Activated effector memory CD4-positive, alpha-beta T cell treated with anti-CD3 and anti-CD28 coated beads, Interleukin-2, amount 50 U/mL, for 16 hours (primary cell): ENCODE measurements at places on chromosomes 6 and 20.

DNA sequence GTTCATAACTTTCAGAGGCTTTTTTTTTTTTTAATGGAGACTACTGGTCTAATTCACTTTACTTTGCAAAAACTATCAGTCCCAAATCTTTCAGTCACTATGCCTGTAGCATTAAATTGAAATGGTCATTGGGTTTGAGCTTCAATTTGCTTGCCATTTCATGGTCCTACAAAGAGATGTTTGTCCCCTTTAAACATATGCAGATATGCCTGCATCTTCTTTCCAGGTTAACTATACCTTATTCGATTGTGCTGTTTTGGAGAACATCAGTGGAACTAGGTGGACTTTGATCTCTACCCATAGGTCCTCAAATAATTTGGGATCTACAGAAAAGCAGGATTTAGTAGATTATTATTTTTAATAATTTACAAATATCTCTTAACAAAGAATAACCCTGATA, 4.6 kb downstream of the POU3F2 start:
- DNase-seq, result no peak

- no peak for DNase-seq
Measured at GRCh38 chr6:37779902-37780628, 39.5 kb upstream of the ZFAND3 start.

- DNase-seq, result no peak
Measured at GRCh38 chr6:15985379-15985959, 143.4 kb upstream of the MYLIP start.

DNA sequence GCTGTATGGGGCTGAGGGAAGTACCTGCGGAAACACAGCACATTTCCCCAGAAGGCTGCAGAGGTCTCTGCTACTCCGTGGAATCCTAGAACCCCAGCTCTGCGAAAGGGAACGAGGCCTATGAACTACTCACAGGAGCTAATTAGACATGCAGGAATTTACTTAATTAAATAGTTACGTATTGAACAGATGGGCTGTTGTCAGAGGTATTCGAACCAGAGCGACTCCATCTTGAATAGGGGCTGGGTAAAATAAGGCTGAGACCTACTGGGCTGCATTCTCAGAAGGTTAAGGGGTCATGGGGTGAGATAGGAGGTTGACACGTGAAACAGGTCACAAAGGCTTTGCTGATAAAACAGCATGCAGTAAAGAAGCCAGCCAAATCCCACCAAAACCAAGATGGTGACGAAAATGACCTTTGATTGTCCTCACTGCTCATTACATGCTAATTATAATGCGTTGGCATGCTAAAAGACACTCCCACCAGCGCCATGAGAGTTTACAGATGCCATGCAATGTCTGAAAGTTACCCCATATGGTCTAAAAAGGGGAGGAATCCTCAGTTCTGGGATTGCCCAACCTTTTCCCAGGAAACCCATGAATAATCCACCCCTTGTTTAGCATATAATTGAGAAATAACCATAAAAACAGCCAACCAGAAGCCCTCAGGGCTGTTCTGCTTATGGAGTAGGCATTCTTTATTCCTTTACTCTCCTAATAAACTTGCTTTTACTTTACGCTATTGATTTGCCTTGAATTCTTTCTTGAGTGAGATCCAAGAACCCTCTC, 14.7 kb upstream of the SSTR4 start:
- DNase-seq, result no peak

DNA sequence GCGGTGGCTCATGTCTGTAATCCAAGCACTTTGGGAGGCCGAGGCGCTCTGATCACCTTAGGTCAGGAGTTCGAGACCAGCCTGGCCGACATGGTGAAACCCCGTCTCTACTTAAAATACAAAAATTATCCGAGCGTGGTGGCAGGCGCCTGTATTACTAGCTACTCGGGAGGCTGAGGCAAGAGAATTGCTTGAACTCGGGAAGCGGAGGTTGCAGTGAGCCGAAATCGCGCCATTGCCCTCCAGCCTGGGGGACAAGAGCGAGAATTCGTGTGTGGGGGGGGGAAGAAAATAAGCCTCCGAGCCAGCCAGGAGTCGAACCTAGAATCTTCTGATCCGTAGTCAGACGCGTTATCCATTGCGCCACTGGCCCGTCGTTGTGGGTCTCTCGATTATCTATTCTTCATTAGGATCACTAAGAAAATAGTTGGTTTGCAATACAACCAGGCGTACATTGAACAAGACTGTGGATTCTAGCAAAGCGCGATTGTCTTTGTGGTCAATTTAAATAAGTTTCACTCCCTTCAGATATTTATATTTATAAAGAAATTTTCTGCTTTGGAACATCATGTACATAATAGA, 33.9 kb upstream of the PRSS16 start:
- no peak for DNase-seq

GRCh38 chr6:96613291-96613999, 50.5 kb downstream of the FHL5 start:
- DNase-seq, result no peak

DNA sequence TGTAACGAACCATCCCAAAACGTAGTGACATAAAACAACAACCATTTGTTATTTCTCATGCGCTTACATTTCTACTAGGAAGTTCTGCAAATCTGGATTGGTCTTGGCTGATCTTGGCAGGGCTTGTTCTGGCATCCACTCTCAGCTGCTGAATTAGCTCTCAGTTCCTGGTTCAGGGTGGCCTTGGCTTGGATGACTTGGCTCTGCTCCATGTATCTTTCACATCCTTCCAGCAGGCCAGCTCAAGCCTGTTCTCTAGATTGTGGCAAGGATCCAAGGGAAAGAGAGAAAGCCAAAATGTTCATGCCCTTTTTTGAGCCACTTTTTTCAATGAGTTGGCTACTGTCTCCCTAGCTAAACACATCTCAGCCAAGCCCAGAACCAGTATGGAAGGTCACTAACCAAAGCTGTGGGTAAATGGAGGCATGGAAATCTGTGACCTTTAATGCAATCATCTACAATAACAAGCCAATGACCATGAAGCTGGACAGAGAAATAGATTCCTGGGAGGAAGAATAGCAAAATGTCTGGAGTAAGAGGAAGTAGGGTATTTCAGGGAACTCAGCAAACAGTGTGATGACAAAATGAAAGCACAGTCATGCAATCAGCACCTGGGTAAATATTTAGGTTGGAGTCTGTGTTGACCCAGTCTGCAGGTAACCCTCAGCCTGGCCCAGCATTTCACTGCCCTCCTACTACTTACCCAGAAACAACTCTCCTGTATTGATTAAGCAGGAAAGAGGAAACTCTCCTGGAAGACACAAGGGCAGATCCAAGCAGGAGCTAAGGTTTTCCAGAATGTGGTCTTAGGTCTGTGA, 32.7 kb upstream of the SNAP25 start:
- no peak for DNase-seq

GRCh38 chr6:112343390-112343789, 3.7 kb upstream of the RFPL4B start:
- no peak for DNase-seq

DNA sequence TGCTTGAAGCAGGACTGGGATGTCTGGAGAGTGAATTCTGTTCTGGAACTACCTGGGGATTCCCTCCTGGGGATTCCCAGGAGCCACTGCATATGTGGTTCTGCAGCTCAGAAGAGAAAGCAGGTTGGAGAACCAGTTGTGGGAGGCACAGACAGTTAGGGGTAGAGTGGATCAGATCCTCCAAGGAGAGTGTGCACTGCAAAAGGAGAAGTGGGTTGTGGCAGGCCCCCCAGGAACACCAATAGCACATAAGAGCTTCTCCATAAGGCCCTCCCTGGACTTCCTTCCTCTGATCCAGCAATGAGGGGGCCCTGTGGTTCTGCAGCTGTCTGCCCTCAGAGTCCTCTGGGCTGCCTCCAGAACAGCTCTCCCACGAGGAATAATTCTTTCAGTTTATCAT, 369.2 kb upstream of the CNR1 start:
- no peak for DNase-seq

- peak; percentile 78 for DNase-seq
Measured at GRCh38 chr6:25007269-25007699, 71.5 kb upstream of the RIPOR2 start.

- DNase-seq, result no peak
Measured at GRCh38 chr6:141484711-141485110, 648.0 kb upstream of the GJE1 start.

DNA sequence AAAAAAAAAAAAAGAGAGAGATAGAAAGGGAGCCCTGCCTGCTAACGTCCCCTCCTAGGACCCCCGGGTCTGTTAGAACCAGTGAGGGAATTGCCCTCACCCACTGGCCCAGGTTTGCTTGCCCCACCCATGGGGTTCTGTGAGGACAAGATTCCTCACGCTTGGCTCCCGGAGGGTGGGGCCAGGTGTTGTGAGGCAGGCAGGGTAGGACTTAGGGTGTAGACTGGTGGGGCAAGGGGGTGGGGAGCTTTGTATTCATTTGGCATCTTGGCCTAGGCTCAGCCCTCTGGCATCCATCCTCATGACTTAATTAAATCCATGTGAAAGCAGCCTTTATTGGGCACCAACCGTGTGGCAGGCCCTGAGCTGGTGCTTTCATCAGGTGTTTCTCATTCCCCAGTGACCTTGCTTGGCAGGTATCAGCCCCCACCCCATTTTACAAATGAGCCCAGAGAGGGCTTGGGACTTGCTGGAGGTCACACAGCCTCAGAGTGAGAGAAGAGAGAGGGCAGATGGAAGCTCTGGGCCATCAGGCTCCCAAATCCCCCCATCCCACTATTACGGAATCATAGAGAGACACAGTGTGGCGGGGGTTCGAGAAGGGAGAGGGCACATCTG, 19.0 kb downstream of the RAB44 start:
- peak; percentile 58 for DNase-seq

DNA sequence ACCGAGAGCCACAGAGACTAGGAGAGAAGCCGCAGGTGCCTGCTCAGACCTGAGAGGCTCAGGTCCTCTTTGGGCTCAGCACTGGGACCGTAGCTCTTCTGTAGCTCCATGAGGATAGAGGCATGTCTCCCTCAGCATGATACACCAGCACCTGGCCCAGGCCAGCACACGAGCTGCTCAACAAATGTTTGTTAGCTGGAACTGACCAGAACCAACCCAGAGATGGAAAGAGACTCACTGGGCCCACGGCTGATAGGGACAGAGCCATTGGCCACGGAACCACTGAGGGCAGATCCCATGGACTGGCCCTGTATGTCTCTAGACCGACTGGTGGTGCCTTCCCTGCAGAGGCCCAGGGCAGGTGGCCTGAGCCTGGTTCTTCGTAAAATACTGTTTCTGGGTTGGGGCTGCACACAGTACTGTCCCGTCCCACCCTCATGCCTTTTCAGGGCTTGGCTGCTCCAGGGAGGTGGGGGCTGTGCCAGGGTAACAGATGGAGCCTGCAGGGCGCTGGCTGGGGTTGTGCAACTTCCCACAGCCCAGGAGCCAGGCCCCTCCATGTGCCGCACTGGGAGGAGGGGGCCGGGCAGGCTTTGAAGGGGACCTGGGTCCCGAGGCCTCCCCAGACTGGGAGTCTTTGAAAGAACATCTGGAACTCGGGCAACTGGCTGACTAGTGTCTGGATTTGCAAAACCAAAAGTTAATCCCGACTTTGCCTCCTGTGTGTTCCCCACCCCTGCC, 5.2 kb downstream of the C20orf204 start:
- DNase-seq, result no peak

DNA sequence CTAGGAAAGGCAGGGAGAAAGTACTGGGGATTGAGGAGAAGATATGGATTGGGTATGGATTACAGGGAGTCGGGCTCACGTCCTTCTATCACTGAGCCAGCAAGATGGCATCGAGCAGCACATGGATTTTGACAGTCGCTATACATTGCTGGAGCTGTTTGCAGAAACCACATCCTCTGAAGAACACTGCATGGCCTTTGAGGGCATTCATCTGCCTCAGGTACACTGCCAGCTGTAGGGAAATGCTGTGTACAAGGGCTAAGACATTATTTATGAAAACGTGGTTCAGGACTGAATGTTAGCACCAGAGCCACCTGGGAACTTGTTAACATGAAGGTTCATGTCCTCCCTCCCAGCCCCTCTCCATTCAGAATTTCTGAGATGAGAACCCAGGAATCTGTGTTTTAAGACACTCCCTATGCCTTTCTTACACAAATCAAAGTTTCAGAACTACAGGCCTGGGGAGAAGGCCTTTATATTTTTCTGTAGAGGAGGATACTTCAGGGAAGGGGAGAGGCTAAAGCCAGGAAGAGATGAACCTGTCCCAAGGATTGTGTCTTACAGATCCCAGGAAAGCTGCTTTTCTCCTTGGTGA, 3.5 kb downstream of the CUL9 start:
- DNase-seq, result no peak

DNA sequence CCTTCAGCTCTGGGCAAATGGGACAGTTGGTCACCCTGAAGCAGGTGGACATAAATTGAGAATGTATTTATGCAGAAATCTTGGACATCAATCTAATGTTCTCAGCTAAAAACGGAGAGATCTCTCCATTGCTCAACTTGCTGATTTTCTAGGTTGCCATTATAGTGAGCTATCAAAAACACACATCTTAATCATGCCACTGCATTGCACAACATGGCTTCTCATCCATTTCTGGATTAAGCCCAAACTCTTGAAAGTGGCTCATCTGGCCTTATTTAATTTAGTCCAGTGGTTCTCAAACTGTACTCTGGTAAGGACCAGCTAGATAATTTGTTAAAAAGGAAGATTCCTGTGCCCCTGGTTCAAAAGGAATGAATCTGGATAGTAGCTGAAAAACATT, 324.9 kb upstream of the CITED2 start:
- no peak for DNase-seq

GRCh38 chr6:4975506-4975905, 28.3 kb downstream of the RPP40 start:
- no peak for DNase-seq

- no peak for DNase-seq
Measured at GRCh38 chr6:168078943-168079405, at the start of gene FRMD1. TSS of gene FRMD1 (minus strand) at chr6:168079212. CDS start at chr6:168079094, 118 bp downstream.

DNA sequence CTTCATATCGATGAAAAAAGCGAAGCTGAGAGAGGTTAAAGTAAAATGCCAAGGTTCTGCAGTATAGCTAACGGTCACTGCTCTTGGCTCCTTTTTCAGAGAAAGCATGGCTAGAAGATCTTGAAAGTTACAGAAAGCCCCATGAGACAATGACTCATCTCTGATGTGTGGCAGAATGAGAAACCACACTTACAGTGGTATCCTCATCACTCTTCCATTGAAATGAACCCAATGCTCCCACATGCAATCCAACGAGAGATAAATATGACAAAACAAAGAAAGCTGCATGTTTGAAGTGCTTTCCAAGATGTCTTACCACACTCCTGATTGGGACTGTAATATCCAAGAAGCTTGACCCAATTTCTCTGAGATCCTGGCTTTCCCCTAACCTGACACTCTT, 694.9 kb downstream of the PRKN start:
- DNase-seq, result no peak

DNA sequence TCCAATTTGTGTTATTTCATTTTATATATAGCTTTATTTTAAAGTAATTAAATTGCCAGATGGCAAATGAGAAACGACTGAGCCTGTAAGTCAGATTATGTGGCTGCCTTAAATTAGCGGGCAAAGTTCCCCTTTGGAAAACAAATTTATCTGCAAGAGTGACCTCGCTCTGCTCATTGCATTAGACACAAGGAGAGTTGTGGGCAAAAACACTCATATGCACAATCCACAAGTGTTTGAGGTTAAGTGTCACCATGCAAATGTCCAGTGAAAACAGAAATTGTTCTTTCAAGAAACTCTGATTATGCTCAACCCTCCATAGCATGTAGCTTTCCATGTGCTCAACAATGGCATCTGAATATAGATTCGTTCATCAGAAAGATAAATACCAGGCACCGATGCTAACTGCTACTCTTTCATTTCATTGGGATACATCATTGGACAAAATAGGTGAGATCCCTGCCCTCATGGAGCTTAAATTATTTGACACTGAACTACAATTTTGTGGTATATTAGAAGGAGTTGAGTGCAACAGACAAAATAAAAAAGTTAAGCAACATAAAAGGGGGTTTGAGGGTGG, 1.7 kb upstream of the NHSL1 start:
- no peak for DNase-seq
